ENCODE measurements at places on chromosomes 1 and 21. TPM values are rescaled to one million over a fixed set of nuclear protein-coding genes. Genes with fewer than 3 reads are reported as not detected.

GRCh38 chr1:219247441-219247840, 73.8 kb downstream of the LYPLAL1 start:
- DNase-seq, result no peak
- no peak overlapping the region for H3K27ac ChIP-seq
- H3K4me3 ChIP-seq, result no peak overlapping the region
- H3K4me1 ChIP-seq, result no peaks in the 10 kb centered on the region
- H3K27me3 ChIP-seq, result no peaks in the 10 kb centered on the region

DNA sequence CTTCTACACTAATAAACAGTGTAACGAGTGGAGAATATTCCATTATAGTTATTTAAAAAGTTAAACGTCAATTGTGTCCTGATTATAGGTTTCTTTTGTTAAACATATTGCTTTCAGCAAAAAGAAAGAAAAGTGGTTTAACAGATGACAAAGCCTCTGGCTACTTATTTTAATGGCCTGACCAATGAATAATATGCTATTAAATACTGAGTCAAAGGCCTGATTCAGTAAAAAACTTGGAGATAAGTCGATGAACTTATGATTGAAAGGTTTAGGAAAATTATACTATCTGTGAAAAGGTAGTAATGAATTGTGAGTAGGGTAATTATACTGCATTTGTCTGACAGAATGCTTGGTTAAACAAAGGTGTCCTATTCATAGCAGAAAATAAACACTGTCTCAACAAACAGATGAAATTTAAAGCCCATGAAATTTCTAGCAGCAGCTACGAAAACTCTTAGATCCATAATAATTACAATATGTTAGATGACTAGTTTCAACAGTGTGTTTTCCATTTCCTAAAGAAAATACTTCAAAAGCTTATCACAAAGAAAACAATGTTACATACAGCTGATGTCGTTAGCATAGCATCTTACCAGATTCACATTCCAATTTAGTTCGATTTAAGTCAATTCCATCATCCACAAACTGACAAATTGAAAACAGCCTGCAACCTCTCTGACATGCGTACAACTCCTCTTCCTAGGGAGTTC, 6.2 kb downstream of the TMEM59 start:
- H3K36me3 ChIP-seq, result no peaks in the 10 kb centered on the region
- H3K27me3 ChIP-seq, result no peaks in the 10 kb centered on the region
- H3K4me1 ChIP-seq, result peaks cover 11% of the 10 kb centered on the region
- no peak for DNase-seq

- no peak overlapping the region for H3K4me3 ChIP-seq
- H3K27me3 ChIP-seq, result no peaks in the 10 kb centered on the region
- H3K4me1 ChIP-seq, result no peaks in the 10 kb centered on the region
- no peak for DNase-seq
- H3K36me3 ChIP-seq, result no peaks in the 10 kb centered on the region
Measured at GRCh38 chr1:233479110-233479890, 134.6 kb upstream of the KCNK1 start.

DNA sequence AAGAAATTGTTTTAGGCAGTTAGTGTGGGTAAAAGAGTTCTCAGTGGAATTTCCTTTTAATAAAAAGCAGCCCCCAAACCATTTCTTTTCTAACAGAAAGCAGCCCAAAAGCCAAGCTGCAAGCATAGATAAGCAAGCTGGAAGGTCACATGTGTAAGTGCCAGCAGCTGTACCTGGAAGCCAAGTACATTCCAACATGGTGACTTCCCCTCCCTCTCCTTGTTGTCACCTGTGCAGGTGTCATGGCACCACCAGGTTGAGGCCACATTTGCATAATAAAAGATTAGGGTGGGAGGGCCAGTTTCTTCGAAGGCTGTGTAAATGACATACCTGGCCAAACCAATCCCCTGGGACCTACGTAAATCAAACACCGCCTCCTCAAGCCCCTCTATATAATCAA, 240.3 kb upstream of the RAB4A start:
- H3K4me1 ChIP-seq, result no peaks in the 10 kb centered on the region
- no peaks in the 10 kb centered on the region for H3K36me3 ChIP-seq
- no peak for DNase-seq
- H3K27ac ChIP-seq, result no peak overlapping the region

DNA sequence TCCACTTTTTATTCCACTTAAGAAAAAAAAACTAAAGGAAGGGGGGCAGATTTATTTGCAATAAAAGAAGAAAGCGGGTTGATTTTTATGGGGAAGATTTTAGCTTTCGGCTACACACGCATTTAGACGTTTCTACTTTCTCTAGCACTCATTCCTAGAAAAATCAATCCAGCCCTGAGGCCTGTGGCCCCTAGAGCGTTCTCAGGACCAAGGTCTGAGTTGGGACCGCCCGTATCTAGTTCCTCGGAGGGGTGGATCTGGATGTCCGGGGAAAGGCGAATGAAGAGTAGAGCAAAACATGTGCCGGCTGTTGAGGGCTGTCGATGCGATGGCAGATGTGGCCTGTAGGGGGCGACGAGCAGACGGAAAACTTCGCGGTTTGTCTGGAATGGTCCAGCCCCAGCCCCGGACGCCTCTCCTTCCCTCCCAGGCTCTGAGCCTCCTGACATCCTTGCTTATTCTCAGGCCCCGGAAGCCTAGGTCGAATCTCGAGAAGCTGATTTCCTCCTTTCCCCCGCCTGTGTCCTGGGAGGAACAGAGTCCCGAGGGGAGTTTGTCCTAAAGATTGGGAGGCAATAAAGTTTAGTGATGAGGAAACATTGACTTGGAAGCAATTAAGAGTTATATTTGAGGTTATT, 5.2 kb downstream of the FOXD3 start:
- no peaks in the 10 kb centered on the region for H3K4me1 ChIP-seq
- no peak overlapping the region for H3K4me3 ChIP-seq
- DNase-seq, result peak; percentile 89
- no peaks in the 10 kb centered on the region for H3K36me3 ChIP-seq
- H3K27me3 ChIP-seq, result peaks cover 75% of the 10 kb centered on the region

DNA sequence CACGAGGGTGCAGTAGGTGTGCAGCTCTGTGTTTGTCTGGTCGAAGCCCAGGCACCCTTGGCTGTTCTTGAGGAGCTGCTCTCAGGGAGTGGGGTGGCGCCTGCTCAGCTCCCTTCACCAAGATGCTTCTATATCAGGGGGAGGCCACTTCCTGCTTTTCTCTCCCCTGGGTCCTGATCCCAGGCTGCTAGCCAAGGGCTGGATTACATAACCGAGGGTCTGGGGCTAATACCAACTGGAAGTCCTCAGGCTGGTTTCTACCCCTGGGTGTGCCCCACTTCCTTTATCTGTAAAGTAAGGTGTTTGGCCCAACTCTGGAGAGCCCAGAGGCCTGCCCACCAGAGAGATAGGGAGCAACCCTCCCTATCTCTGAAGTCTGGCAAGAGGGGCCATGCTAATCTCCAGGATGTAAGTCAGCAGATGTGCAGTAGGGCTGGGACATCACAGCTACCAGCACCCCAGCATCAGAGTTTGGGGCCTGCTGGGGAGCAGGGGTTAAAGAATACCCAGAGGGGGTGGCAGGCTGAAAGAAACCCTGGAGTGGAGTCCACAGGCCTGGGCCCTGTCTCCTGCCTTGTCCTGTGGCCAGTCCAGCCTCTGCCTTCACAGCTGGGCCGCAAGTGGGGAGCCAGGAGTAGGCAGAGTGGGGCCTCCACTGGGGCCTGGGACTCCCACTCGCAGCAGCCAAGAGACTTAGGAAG, 2.1 kb downstream of the SELENBP1 start:
- peak overlapping the region; percentile 79 for H3K27ac ChIP-seq
- no peaks in the 10 kb centered on the region for H3K36me3 ChIP-seq
- H3K27me3 ChIP-seq, result no peaks in the 10 kb centered on the region

DNA sequence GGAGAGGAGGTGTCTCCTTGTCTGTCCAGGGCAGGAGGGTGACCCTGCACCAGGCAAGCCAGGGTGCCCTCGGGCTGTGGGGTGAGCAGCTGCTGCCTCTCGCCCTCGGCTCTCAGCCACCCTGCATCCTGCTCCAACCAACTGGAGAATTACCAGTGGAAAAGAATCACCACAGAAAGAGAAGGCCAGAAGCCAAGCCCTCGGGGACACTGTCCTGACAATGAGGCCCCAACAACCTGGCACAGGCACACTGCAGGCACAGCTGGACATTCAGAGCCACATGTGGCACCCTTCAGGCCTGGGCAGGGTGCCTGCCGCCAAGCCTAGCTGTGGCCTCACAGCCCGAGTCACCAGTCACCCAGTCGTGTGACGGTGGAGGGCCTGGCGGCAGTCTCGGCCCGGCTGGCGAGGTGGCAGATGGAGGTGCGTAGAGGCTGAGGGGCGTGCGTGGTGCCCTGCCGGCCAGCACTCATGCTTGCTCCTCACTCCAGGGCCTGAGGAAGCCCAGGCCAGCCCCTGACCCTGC, 12.0 kb downstream of the MEGF6 start:
- no peaks in the 10 kb centered on the region for H3K36me3 ChIP-seq
- no peak overlapping the region for H3K27ac ChIP-seq
- no peaks in the 10 kb centered on the region for H3K27me3 ChIP-seq
- H3K4me3 ChIP-seq, result no peak overlapping the region

DNA sequence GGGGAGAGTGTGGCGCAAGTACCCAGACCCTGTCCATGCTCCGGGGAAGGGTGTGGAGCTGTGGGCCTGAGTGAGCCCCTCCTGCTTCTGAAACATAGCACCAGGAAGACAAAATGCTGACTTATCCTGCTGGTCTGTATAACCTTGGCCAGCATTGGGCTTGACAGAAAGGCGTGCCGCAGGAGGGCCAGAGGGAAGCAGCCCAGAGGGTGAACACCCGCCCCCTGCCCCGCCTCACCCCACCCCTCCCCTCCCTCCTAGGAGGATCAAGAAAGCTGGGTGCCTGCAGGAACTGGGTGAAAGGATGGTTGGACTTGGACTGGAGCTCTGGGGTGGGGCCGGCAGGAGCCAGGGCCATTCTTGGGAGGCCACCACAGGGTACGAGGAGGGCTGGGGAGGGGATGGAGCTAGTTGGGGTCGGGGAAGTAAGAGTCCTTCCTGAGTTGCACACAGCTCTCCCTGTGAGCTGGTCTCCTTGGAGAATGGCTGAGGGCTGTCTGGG, 27.1 kb downstream of the PTPRF start:
- H3K36me3 ChIP-seq, result peaks cover 11% of the 10 kb centered on the region
- H3K4me1 ChIP-seq, result peaks cover 2% of the 10 kb centered on the region
- peak overlapping the region; percentile 30 for H3K27ac ChIP-seq
- H3K4me3 ChIP-seq, result no peak overlapping the region
- DNase-seq, result peak; percentile 50
- no peaks in the 10 kb centered on the region for H3K27me3 ChIP-seq

GRCh38 chr1:95636897-95637296, 402.9 kb downstream of the RWDD3 start:
- H3K27ac ChIP-seq, result no peak overlapping the region
- no peak overlapping the region for H3K4me3 ChIP-seq
- H3K27me3 ChIP-seq, result no peaks in the 10 kb centered on the region
- H3K4me1 ChIP-seq, result no peaks in the 10 kb centered on the region
- no peaks in the 10 kb centered on the region for H3K36me3 ChIP-seq

GRCh38 chr1:209611771-209612570, 28.5 kb downstream of the CAMK1G start:
- no peak overlapping the region for H3K4me3 ChIP-seq
- H3K27me3 ChIP-seq, result no peaks in the 10 kb centered on the region
- DNase-seq, result no peak
- no peaks in the 10 kb centered on the region for H3K4me1 ChIP-seq

- H3K36me3 ChIP-seq, result no peaks in the 10 kb centered on the region
- peak overlapping the region; percentile 5 for H3K27ac ChIP-seq
- no peak overlapping the region for H3K4me3 ChIP-seq
- peaks cover 9% of the 10 kb centered on the region for H3K4me1 ChIP-seq
Measured at GRCh38 chr1:234639961-234640360, 30.0 kb upstream of the IRF2BP2 start.

DNA sequence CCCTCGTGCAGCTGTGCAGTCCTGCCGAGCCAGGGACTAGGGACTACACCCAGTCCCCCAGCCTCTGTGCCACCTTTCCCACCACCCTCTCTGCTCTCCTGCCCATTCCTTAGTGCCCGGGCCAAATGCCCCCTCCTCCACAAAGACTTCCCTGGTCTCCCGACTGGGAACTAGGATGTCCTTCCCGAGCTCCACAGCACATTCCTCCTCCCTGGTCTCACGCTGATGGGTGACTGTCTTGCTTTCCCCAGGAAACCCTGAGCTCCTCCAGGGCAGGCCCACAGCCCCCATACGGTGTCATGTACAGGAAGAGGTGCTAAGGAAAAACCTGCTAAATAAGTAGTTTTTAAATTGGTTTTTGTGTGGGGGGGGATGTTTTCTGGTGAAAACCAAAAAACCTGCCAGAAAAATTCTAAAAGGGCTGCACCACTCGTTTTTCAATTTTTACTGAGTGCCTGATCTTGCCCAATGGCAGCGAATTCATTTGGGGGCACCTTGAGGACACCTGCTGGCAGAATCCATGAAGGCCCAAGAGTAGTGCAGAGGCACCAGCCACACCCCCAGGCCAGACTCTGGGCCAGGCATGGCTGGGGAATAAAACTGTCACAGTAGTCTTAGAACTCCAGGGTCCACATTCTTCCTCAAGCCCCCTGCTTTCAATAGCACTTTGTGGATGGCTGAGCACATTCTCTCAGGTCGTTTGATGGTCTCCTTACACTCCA, 50.4 kb downstream of the GLIS1 start:
- no peaks in the 10 kb centered on the region for H3K27me3 ChIP-seq
- no peak for DNase-seq
- no peaks in the 10 kb centered on the region for H3K36me3 ChIP-seq
- no peaks in the 10 kb centered on the region for H3K4me1 ChIP-seq
- H3K27ac ChIP-seq, result no peak overlapping the region

DNA sequence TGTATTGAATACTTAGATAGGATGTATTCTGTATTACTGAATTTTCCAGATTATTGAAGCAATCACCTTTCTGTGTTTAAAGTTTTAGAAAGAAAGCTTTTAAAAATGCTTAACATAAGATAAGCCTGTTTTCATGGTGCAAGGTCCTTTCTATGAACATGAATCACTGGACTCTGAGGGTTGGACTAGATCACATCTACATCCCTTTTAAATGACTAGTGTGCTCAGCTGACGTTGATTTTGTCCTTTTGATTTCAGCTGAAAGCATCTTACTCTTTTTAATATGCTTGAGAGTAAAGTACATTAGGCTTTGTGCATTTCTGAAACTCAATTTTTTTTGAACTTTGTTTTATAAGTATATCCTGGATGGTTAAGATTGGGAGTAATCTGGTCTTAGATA, 16.2 kb downstream of the MIER1 start:
- DNase-seq, result no peak
- H3K27me3 ChIP-seq, result no peaks in the 10 kb centered on the region
- no peak overlapping the region for H3K27ac ChIP-seq
- H3K4me3 ChIP-seq, result no peak overlapping the region

GRCh38 chr1:172670316-172670715, 11.4 kb downstream of the FASLG start:
- no peaks in the 10 kb centered on the region for H3K27me3 ChIP-seq
- H3K4me3 ChIP-seq, result no peak overlapping the region
- H3K27ac ChIP-seq, result no peak overlapping the region
- H3K36me3 ChIP-seq, result no peaks in the 10 kb centered on the region
- no peak for DNase-seq

The LELP1 gene
- polyA plus RNA-seq, result not detected

The PIK3R3 gene
- 9.7 TPM for polyA plus RNA-seq

The CRYAA gene
- polyA plus RNA-seq, result 28.6 TPM

The TAS1R1 gene
- not detected for polyA plus RNA-seq

The NR5A2 gene
- polyA plus RNA-seq, result 0.13 TPM
